ENCODE measurements at places on chromosomes 7 and 10. TPM values are rescaled to one million over a fixed set of nuclear protein-coding genes. Genes with fewer than 3 reads are reported as not detected.

FAM25G gene
- total RNA-seq = not detected

PNLIP gene
- 3.0 TPM for total RNA-seq

NKX2-3 gene
- total RNA-seq = 27.4 TPM

MRLN gene
- total RNA-seq = not detected

PKD2L1 gene
- 8.7 TPM for total RNA-seq

GRCh38 chr7:1234881-1235500 lies 2.3 kb downstream of the UNCX start:
- peaks cover 34% of the 10 kb centered on the region for H3K27me3 ChIP-seq
- no peaks in the 10 kb centered on the region for H3K36me3 ChIP-seq
- peaks cover 3% of the 10 kb centered on the region for H3K4me1 ChIP-seq
- no peak overlapping the region for H3K27ac ChIP-seq
- DNase-seq = no peak

DNA sequence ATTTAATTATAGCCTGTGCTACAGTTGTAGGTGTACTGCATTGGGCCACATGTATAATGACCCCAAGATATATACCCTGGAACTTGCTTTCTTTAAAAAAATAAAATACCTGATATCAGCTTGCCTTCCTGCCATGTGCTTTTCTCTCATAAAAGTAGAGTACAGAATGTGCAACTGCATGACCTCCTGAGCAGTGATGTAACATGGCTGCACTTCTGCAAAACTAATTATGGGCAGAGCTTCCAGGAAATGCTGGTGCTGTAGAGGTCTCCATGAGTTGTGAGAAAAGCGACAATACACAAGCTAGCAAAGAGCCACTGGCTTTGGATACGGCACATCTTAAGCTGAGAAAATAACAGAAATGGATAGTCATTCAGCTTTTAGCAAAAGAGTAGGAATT lies 6.5 kb upstream of the ERLIN1 start:
- H3K4me1 ChIP-seq = peaks cover 54% of the 10 kb centered on the region
- DNase-seq = no peak
- H3K27me3 ChIP-seq = no peaks in the 10 kb centered on the region
- H3K4me3 ChIP-seq = no peak overlapping the region
- peaks cover 82% of the 10 kb centered on the region for H3K36me3 ChIP-seq

- DNase-seq = no peak
- no peak overlapping the region for H3K4me3 ChIP-seq
- no peaks in the 10 kb centered on the region for H3K36me3 ChIP-seq
- H3K27me3 ChIP-seq = no peaks in the 10 kb centered on the region
Measured at GRCh38 chr7:68998136-68998535, 600.1 kb upstream of the AUTS2 start.

GRCh38 chr7:17103984-17104383 lies 194.5 kb upstream of the AHR start:
- H3K27me3 ChIP-seq = no peaks in the 10 kb centered on the region
- no peak for DNase-seq
- H3K4me1 ChIP-seq = no peaks in the 10 kb centered on the region
- no peaks in the 10 kb centered on the region for H3K36me3 ChIP-seq

- no peak overlapping the region for H3K27ac ChIP-seq
- DNase-seq = no peak
- peaks cover 47% of the 10 kb centered on the region for H3K27me3 ChIP-seq
- H3K4me3 ChIP-seq = no peak overlapping the region
- H3K4me1 ChIP-seq = no peaks in the 10 kb centered on the region
- no peaks in the 10 kb centered on the region for H3K36me3 ChIP-seq
Measured at GRCh38 chr10:46538717-46539426, 17.6 kb downstream of the GPRIN2 start.

GRCh38 chr7:83937930-83938329 lies 256.7 kb downstream of the SEMA3A start:
- no peak for DNase-seq
- H3K27me3 ChIP-seq = no peaks in the 10 kb centered on the region
- H3K27ac ChIP-seq = no peak overlapping the region

GRCh38 chr7:79979437-79979836 lies 155.2 kb upstream of the GNAI1 start:
- no peaks in the 10 kb centered on the region for H3K36me3 ChIP-seq
- no peaks in the 10 kb centered on the region for H3K4me1 ChIP-seq
- H3K4me3 ChIP-seq = no peak overlapping the region

GRCh38 chr7:149886018-149886415 lies 12.2 kb downstream of the ATP6V0E2 start:
- H3K36me3 ChIP-seq = no peaks in the 10 kb centered on the region
- H3K4me1 ChIP-seq = peaks cover 33% of the 10 kb centered on the region
- no peak for DNase-seq
- H3K4me3 ChIP-seq = no peak overlapping the region
- no peak overlapping the region for H3K27ac ChIP-seq
- H3K27me3 ChIP-seq = no peaks in the 10 kb centered on the region

Data from spleen (tissue), 13 donors.